LoVo (cell line): ENCODE measurements at places on chromosomes 2 and 18.

DNA sequence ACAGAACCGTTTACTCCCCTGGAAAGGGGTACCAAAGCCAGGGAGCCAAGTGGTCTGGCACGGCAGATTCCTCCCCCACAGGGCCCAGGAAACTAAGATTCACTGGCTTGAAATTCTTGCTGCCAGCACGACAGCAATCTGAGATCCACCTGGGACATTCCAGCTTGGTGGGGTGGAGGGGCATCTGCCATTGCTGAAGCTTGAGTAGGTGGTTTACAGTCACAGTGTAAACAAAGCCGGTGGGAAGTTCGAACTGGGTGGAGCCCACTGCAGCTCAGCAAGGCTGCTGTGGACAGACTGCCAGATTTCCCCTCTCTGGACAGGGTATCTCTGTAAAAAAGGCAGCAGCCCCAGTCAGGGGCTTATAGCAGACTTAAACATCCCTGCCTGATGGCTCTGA, 901.7 kb upstream of the LRRTM1 start:
- no peak for DNase-seq

- DNase-seq = no peak
Measured at GRCh38 chr2:43774617-43775016, 778 bp downstream of the DYNC2LI1 start.

- DNase-seq = no peak
Measured at GRCh38 chr2:96952016-96952750, 34.2 kb downstream of the FAM178B start.

DNA sequence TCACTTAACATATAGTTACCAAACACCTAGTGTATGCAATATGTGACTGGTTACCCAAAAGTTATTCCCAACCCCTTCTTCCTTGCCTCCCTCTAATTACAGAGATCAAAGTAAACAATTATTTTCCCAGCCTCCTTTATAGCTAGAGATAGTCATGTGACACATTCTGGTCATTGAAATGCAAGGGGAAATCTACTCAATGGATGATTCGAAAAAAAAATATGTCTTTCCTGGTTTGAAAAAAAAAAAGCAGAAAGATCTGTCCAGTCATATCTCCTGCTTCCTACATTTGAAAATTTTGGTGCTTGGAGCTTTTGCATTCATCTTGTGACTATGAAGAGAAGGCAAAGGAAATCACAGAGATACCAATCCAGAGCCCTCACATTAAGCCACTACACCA, 27.6 kb upstream of the UGP2 start:
- no peak for DNase-seq

DNA sequence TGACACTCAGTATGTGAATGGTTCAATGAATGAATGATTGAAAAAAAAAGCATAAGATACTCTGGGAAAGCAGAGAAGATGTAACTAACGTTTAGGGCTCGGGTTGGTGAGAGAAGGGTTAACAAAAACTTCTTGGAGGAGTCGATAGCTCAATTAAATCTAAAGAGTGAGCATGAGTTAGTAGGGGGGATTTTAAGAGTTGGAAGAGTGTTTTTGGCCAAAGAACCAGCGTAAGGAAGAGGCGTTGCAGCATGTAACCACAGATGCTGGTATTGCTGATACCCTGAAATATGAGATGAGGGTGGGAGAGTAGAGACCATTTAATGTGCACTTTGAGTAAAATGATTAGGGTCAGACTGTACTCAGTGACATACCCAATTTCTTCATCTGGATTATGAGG, 14.5 kb downstream of the ARHGAP28 start:
- no peak for DNase-seq

DNA sequence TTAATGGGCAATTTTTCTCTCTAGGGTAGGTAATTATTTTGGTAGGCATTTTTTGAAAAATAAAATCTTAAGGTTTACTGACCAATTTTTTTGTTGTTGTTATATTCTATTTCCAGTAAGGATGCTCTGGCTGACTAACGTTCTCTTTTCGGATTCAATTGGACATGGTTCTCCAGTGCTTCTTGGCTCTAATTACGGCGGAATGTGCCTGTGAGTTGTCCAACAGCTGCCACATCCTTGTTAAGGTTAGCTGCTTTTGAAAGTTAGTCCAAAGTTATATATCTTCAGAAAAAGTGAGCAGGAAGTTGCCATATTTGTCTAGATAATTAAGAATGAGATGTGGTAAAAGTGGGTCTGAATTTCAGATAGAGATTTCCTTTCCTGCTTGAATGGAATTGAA, 45.8 kb upstream of the SMIM21 start:
- no peak for DNase-seq

DNA sequence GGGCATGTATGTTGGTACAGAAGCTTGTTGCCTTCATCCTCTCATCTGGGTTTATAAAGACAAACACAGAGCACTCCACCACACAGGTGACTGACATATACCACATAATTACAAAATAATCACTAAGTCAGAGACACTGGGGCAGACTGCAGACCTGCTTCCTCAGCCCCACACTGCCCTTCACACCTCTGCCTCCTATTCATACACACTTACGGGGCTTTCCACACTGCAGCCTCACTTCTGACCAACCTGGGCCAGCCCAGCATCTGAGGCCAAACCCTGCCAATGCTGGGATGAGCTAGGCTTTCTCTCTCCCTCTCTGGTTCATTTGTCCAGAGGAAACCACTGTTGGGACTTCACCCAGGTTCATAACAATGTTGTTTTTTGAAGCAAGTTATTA, 4.5 kb downstream of the EMX1 start:
- DNase-seq = no peak

DNA sequence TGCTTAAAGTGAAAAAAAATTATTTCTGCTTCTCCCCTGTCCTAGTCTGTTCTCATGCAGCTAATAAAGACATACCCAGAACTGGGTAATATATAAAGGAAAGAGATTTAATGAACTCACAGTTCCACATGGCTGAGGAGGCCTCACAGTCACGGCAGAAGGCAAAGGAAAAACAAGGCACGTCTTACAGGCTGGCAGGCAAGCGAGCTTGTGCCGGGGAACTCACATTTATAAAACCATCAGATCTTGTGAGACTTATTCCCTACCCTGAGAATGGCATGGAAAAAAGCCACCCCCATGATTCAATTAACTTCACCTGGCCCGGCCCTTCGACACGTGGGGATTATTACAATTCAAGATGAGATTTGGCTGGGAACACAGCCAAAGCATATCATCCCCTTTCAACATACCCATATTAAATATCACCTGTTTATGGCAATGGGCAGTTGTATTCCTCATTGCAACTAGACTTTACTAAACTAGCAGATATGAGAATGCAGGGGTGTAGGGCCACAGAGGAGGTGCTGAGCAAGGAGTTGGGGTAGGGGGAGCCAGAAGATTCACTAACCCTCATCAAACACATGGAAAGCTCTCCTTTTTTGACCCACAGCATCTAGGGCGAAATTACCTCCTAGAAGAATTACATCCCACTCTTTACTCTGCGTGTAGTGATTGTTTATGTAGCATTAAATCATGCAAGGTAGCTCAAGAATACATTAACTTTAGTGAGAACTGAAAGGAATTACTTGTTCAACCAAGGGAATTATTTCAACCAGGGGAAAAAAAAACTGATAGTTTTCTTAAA, 183.3 kb upstream of the DOK6 start:
- no peak for DNase-seq

- DNase-seq = no peak
Measured at GRCh38 chr18:54555286-54555685, 35.8 kb upstream of the DYNAP start.
